Neural progenitor cell (in vitro differentiated cells): ENCODE measurements at places on chromosomes 1 and 21. TPM values are rescaled to one million over a fixed set of nuclear protein-coding genes. Genes with fewer than 3 reads are reported as not detected.

GRCh38 chr1:85865213-85865612 lies 157.0 kb upstream of the ZNHIT6 start:
- no peaks in the 10 kb centered on the region for H3K4me1 ChIP-seq
- DNase-seq = no peak
- H3K36me3 ChIP-seq = no peaks in the 10 kb centered on the region
- no peaks in the 10 kb centered on the region for H3K27me3 ChIP-seq
- no peak overlapping the region for H3K4me3 ChIP-seq

DNA sequence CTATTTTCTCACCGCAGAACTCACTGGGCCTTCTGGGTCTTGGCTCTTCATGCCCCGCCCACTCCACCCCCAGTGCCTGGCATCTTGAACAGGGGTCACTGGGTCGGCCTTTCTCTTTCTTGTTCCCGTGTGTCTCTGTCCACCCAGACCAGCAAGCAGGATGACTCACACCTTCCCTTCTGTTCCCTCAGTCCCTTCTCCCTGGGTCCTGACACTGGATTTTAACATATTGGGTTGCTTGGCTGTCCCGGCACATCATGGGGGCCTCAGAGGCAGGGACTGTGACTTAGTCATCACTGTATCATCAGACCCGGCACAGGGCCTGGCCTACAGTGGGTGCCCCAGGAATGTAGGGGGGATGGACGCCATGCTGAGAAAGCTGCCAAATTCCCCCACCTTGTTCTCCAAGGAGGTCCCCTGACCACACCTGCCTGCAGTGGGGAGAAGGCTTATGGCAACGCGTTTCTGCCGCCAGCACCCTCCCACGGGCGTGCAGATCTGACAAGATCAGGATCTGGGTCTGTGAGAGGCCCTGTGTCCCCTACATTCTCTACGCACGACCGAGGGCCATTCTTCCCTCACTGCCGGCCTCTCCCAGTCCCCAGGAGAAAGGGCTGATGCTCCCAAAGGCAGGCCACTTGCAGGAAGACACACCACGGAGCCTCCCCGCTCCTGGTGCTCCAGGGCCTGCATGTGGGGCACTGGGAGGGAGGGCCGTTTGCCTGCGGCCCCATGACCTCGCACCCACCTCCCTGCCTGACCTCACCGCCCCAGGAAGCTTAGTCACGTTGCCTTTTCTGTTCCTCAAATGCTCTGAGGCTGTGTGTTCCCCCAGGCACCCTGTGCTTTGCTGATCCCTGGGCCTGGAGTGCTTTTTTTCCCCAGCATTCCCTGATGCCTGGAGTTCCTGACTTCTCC lies 157.2 kb upstream of the TMEM51 start:
- DNase-seq = peak; percentile 54
- H3K27ac ChIP-seq = no peak overlapping the region
- peaks cover 11% of the 10 kb centered on the region for H3K4me1 ChIP-seq

GRCh38 chr1:113389359-113389952 lies 859 bp upstream of the MAGI3 start:
- H3K27ac ChIP-seq = no peak overlapping the region
- H3K4me1 ChIP-seq = peaks cover 8% of the 10 kb centered on the region
- H3K4me3 ChIP-seq = peak overlapping the region; percentile 97
- no peak for DNase-seq

GRCh38 chr1:204277563-204278219 lies 63.9 kb upstream of the GOLT1A start:
- H3K4me1 ChIP-seq = peaks cover 41% of the 10 kb centered on the region
- H3K27ac ChIP-seq = no peak overlapping the region
- H3K4me3 ChIP-seq = no peak overlapping the region
- H3K36me3 ChIP-seq = no peaks in the 10 kb centered on the region
- H3K27me3 ChIP-seq = no peaks in the 10 kb centered on the region
- no peak for DNase-seq

- peaks cover 18% of the 10 kb centered on the region for H3K4me1 ChIP-seq
- no peaks in the 10 kb centered on the region for H3K36me3 ChIP-seq
- H3K27ac ChIP-seq = no peak overlapping the region
- H3K27me3 ChIP-seq = no peaks in the 10 kb centered on the region
- H3K4me3 ChIP-seq = no peak overlapping the region
Measured at GRCh38 chr1:204947338-204947737, 76.7 kb downstream of the NFASC start.

DNA sequence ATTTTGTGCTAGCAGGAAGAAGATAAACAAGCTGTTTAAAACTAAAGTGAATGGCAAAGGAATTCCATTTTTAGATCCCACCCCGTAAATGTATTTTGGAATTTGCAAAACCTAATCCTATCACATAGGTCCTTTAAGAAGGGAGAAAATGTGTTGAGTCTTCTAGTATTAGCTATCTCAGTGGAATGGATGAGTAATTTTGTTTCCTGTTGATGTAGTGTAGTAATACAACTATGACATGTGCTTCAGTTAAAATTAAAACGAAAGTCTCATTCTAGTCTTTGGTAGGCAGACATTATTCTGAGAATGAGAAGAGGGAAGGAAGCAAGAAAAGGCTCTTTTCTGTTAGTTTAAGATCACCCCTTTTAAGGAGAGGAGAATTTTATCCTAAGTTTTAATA lies 265.9 kb upstream of the C1orf105 start:
- H3K4me1 ChIP-seq = no peaks in the 10 kb centered on the region
- H3K27ac ChIP-seq = no peak overlapping the region
- no peaks in the 10 kb centered on the region for H3K27me3 ChIP-seq

DNA sequence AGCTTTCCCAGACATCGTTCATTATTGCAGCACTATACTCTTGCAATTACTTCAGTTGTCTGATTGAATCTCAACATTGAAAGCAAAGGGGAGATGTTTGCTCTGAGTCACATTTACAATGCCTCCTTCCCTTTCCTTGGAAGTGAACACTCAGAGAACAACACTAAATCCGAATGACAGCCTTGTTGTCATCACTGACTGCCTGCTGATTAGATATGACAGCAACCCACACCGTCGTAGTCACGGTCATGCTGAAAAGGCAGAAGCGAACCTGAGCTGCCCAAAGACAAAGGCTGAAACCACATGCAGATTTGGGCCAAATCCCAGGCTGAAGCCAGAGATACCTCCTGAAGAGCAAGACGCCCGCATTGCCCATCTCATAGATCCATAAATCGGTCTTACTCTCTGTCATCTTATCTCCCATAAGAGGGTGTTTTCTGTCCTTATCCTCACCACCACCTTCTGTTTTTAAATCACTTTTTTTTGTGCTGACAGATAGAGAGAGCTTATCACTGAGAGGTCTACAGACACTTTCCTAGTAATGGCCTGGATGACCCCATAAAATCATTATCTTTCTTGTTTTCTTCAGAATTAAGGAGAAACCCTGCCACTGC lies 47.5 kb downstream of the TMCO4 start:
- no peak overlapping the region for H3K27ac ChIP-seq
- H3K36me3 ChIP-seq = no peaks in the 10 kb centered on the region
- no peaks in the 10 kb centered on the region for H3K4me1 ChIP-seq
- DNase-seq = no peak
- H3K4me3 ChIP-seq = no peak overlapping the region
- H3K27me3 ChIP-seq = no peaks in the 10 kb centered on the region

- H3K27me3 ChIP-seq = no peaks in the 10 kb centered on the region
- no peak overlapping the region for H3K27ac ChIP-seq
- no peaks in the 10 kb centered on the region for H3K36me3 ChIP-seq
- no peak for DNase-seq
Measured at GRCh38 chr1:211036381-211037060, 97.4 kb downstream of the KCNH1 start.

DNA sequence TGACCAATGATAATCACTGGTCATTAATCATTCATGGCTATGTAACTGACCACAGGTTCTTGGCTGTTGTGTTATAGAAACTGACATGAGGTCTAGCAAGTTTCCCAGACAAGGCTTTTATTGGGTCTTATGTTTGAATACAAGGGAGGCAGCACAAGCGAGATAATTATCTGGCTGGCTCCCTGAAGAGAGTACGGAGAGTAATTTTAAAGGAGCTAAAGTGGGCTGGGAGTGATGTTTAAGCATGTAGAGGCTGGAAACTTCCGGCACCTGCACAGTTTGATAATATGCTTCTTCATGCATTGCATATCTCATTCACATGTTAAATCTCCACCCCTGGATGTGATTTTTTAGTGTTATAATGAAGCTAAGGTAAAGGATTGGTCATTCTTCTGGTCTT lies 116.2 kb upstream of the KCNK1 start:
- peaks cover 3% of the 10 kb centered on the region for H3K4me1 ChIP-seq
- H3K27me3 ChIP-seq = no peaks in the 10 kb centered on the region
- H3K36me3 ChIP-seq = no peaks in the 10 kb centered on the region
- no peak overlapping the region for H3K27ac ChIP-seq
- no peak for DNase-seq

GRCh38 chr1:7753641-7754040 lies 17.5 kb upstream of the VAMP3 start:
- H3K27ac ChIP-seq = no peak overlapping the region
- H3K36me3 ChIP-seq = no peaks in the 10 kb centered on the region
- H3K27me3 ChIP-seq = no peaks in the 10 kb centered on the region
- H3K4me3 ChIP-seq = no peak overlapping the region
- peaks cover 11% of the 10 kb centered on the region for H3K4me1 ChIP-seq

DNA sequence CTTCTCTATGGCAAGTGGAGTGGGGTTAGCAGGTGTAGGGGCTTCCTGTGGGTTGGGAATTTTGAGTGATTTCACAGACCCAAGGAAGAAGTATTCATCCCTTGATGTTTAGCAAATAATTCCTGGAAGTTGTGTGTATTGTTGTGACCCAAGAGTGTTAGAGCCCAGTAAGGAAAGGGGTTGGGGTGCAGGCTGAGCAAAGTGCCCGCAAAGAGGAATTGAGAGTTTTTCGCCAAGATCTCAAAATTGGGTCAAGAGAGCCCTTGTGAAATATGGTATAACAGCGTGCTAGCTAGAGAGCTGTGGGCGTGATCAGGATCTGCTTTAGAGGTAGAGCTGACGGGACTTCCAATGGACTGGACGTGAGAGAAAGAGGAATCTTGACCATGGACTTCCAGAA lies 73.0 kb upstream of the LAPTM5 start:
- DNase-seq = no peak
- H3K36me3 ChIP-seq = no peaks in the 10 kb centered on the region
- H3K27me3 ChIP-seq = peaks cover 13% of the 10 kb centered on the region
- no peaks in the 10 kb centered on the region for H3K4me1 ChIP-seq
- H3K4me3 ChIP-seq = no peak overlapping the region
- no peak overlapping the region for H3K27ac ChIP-seq

DNA sequence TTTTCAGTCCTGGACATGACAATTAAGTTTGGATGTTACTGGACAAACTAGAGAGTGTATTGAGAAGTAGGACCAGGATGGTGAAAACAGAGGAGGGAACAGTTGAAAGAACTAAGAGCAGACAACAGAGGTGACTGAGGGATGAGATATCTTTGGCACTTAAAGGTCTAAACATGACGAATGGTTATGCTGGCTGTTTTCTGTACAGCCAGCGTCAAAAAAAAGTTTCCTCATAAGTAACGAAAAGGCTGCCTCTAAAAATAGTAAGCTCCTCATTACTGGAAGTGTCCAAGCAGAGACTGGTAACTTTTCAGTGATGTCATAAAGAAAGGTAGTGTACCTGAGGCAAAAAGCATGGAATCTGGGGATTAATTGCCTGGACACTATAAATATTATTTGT lies 35.2 kb upstream of the AK4 start:
- H3K4me1 ChIP-seq = no peaks in the 10 kb centered on the region
- H3K36me3 ChIP-seq = no peaks in the 10 kb centered on the region
- no peak overlapping the region for H3K4me3 ChIP-seq
- H3K27me3 ChIP-seq = no peaks in the 10 kb centered on the region

DNA sequence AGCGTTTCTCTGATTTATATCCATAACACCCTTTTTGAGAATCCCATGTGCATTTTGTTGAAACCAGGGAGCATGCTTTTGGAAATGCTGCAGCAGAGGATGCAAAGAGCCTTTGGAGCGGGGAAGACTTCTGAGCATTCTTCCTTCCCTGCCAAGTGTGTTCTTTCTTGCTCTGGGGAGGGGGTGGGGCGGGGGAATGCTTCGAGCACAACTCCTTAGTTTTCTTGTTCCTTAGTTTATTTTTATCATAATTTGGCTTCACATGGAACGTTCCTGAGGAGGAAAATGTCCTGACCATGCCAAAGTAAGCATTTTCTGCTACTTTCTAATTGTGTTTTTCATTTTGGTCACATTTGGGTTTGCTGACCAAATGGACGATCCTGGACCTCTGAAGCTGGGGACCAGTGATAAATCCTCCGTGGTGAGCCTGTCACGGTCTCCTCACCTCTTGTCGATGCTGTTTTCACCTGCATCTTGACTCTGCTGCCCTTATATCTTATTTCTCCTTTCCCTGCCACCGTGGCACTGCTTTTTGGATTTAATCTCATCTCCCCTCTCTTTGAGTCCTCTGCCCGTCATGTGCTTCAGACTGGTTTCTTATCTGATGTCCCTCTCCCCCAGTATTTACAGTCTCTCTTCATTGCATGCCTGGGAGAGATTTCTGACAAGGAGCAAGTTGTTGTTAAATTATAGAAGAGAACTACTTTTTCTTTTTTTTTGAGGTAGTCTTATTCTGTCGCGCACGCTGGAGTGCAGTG lies 2.4 kb downstream of the CTPS1 start:
- no peak overlapping the region for H3K27ac ChIP-seq
- peak; percentile 6 for DNase-seq
- H3K4me1 ChIP-seq = peaks cover 16% of the 10 kb centered on the region

GRCh38 chr21:38784458-38785266 lies 21.1 kb upstream of the ETS2 start:
- H3K36me3 ChIP-seq = no peaks in the 10 kb centered on the region
- H3K4me3 ChIP-seq = no peak overlapping the region
- H3K27ac ChIP-seq = no peak overlapping the region
- DNase-seq = no peak

- H3K27ac ChIP-seq = no peak overlapping the region
- H3K36me3 ChIP-seq = no peaks in the 10 kb centered on the region
- H3K4me3 ChIP-seq = no peak overlapping the region
- peak; percentile 71 for DNase-seq
Measured at GRCh38 chr1:204445860-204446412, 34.3 kb upstream of the PPP1R15B start.

DNA sequence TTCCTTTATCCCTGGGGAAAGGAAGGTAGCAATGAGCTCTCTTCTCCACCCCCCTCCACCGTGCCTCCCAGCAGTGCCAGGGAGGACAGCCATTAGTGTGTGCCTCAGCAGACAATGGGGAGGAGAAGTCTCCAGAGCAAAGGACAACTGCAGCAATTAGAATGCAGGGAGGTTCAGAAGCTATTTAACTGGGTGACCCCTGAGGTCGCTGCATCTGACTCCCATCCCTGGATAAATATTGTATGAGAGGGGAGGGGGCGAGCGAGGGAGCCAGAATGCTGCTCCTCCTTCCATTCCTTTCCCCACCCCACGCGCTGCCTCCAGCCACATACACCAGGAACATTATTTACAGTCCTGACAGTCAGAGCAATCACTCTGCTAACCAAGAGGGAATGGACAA lies 59.0 kb downstream of the ERI3 start:
- no peak for DNase-seq
- peaks cover 11% of the 10 kb centered on the region for H3K4me1 ChIP-seq
- H3K4me3 ChIP-seq = no peak overlapping the region

Gene CD84
- not detected in 2 replicates for total RNA-seq

Gene OR2L13
- total RNA-seq = not detected in 2 replicates

Gene AMY1B
- not detected in 2 replicates for total RNA-seq

Gene ANXA9
- 0.77 TPM in 1 of 2 replicates, not detected in the other for total RNA-seq

Gene PRKCZ
- total RNA-seq = 33.4 and 47.2 TPM in 2 replicates

Gene IRF2BP2
- 21.2 and 22.9 TPM in 2 replicates for total RNA-seq

Gene PCP4L1
- 0.46 and 0.69 TPM in 2 replicates for total RNA-seq

Gene FMO3
- total RNA-seq = not detected in 2 replicates
